A549 treated with CORT108297 at 1 μM for 4 hours (cell line): ENCODE measurements at places on chromosomes 4 and X. TPM values are rescaled to one million over a fixed set of nuclear protein-coding genes. Genes with fewer than 3 reads are reported as not detected.

H2BW2 gene
- not detected in 5 replicates for total RNA-seq

ZDHHC15 gene
- total RNA-seq: not detected in 5 replicates

NSD2 gene
- total RNA-seq: 36.5 to 47.3 TPM (median 43.9 TPM) in 5 replicates

DTHD1 gene
- total RNA-seq: not detected in 5 replicates

PDLIM3 gene
- total RNA-seq: 0.12 to 0.14 TPM (median 0.13 TPM) in 4 of 5 replicates, not detected in the other
